ENCODE measurements at places on chromosomes 4 and X.

- DNase-seq, result no peak
These were observed 82.2 kb downstream of the PSAPL1 start for GRCh38 chr4:7352486-7352885.

DNA sequence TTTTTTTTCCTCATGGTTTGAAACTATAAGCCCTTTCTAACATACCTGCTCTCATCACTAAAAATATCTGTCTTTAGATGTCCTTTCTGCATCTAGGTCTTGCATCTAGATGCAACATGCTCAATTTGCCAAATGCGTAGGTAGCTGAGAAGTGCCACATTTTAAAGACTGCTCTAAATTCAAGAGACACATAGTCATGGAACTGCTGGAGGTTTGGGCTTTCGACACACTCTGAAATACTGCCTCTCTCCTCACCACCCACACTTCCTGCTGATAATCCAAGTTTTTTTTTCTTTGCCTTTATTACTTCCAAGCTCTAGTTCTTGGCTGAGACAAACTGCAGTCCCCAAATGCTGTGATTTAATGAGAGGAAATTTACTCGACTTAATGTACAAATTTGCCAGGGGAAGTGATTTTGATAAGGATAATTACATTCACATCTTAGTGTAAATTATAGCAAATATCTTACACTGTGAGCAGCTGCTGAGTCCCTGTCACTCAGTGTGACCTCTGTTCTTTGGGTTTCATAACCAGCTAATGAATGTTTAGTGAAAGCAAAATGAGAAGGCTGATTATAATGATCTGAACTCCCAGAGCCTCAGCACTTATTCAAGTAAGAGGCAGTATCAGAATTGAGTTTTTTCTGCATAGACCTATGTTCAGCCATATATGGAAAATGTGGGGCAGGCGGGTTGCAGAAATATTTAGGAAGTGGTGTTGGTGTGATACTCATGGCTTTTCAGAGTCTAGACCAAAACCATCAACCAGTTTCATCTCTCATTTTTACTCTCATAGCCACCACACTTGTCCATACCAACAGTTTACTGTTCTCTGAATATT lies 31.3 kb downstream of the DRD5 start:
- DNase-seq, result no peak

DNA sequence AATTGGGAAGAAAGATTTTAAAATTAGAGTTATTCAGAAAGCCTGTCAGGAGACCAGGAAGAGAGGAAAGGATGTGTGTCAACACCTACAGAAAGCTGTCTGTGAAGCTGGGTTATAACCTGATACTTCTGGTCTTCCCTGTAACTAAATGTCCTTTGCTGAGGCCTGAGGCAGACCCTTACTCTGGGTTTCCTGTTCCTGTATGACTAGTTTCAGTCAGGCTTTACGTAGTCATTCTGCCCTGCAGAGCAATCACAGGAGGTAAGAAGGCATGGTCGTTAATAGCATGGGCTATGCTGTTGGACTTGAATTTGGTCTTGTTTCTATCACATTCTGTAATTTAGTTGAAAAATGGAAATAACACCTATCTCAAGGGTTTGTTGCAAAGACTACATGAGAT lies 110.5 kb upstream of the IGFBP7 start:
- DNase-seq, result no peak

DNA sequence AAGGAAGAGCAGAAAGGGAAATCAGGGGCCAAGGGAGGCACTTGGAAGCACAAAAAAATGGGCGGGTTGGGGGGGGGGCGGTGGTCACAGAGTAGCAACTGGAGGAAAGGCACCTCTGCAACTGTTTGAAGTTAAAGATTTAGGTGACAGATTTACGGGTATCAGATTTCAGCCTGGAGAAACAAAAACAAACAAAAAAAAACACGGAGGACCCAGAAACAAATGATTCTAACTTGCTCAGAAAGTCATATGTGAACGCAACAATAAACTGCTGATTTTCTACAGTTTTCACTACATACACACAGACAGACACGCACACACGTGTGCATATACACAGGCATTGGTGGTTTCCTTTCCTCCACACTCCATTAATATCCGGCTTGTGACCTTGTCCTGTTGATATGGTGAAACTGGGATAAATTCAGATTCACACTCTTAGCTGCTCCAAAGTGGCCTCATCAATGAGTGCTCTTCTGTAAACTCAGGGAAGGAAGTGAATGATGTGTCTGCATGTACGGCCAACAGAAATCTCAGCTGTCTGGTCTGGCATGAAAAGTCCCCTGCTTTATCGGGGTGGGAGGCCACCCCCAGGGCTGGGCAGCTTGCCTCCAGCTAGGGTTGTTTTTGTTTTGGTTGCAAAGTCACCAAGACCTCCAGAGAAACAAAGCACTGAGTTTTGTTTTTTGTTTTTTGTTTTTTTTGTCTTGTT lies 54.3 kb downstream of the CHST7 start:
- peak; percentile 29 for DNase-seq

DNA sequence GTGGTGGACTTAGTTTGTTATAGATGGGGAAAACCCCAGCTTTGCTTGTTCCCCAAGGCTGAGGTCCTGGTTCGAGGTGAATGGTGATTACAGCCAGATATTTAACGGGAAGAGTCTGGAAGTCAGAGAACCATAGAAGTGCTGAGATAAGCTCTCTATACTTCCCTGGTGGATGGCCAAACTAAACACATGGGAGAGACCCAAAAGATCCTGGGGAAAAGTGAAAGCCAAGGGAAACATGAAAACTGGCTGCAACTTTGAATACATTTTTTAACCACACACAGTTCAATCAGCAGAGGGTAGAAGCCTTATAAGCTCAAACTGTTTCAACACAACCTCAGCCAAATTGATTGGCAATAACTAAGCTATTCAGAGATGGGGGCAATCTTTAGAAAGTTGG lies 29.3 kb upstream of the SRPX start:
- no peak for DNase-seq

GRCh38 chrX:37755025-37755424 lies 24.8 kb upstream of the CYBB start:
- DNase-seq, result no peak

- peak; percentile 70 for DNase-seq
These were observed 36.7 kb upstream of the SORCS2 start for GRCh38 chr4:7155590-7156071.

GRCh38 chrX:108399418-108400165 lies 38.6 kb downstream of the COL4A6 start:
- DNase-seq, result no peak

DNA sequence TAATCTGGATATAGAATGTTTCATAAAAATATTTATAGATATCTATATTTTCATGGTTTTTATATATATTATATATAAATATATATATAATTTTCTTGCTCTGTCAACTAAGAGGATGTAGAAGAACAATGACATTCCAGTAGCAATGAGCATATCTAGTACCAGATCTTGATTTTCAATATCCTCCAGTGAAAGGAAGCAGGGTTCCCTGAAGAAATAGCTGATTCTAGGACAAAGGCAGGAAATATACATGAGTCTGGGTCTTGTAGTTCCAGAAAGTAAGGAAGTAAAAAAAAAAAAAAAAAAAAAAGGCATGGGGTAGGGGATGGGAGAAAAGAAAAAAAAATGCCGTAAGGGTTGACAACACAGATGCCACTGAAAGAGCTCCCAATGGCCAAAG lies 241.4 kb downstream of the RASL11B start:
- no peak for DNase-seq

GRCh38 chr4:82652062-82652461 lies 90.3 kb upstream of the TMEM150C start:
- DNase-seq, result no peak

DNA sequence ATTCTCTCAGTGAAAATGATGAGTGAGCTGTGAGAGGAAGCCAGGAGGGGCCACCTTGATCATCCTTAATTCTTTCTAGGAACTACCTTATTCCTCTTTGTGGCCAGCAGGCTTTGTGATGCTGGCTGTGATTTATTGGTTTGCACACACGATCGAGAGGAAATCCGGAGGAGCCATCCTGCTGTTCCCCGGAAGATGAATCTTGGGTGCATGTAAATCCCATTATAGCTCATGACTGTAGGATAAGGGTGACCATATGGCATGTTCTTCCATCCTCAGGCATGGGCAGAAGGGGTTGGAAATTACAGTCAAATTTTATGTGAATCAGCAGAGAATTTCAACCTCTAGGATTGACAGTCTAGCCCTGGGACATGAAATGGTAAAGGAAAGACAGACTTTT lies 254.5 kb downstream of the UNC5C start:
- DNase-seq, result no peak

DNA sequence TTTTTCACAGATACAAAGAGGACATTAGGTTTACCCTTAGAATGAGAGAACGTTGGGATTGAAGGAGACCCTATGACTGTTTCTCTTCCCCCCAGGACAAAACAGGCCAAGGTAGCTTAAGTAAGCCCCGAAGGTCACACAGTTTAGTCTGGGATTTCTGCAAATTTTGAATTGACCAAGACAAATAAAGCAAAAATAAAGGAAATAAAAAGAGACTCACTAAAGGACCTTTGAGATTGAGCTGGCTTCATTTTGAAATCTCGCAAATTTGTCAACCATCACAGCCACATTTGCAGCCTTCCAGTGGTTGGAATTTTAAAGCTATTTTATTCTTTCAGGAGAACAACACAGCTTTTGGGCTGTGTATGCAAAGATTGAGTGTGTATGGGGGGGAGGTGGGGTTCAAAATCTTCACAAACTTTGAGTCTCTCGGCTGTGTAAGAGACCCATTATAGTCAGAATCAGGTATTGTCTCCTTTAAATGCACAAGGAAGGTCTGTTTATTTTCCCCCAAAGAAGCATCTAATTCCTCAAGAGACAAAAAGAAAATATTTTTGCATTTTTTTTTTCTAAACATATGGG lies 4.2 kb downstream of the TMSB4X start:
- no peak for DNase-seq

GRCh38 chr4:186167605-186168004 lies 23.8 kb upstream of the CYP4V2 start:
- DNase-seq, result no peak

- DNase-seq, result no peak
These were observed 52.6 kb downstream of the RNF150 start for GRCh38 chr4:141080668-141081067.

GRCh38 chrX:43728966-43729365 lies 72.9 kb downstream of the MAOA start:
- no peak for DNase-seq

- DNase-seq, result peak; percentile 61
These were observed 190.8 kb upstream of the NUDT6 start for GRCh38 chr4:123113155-123113554.

DNA sequence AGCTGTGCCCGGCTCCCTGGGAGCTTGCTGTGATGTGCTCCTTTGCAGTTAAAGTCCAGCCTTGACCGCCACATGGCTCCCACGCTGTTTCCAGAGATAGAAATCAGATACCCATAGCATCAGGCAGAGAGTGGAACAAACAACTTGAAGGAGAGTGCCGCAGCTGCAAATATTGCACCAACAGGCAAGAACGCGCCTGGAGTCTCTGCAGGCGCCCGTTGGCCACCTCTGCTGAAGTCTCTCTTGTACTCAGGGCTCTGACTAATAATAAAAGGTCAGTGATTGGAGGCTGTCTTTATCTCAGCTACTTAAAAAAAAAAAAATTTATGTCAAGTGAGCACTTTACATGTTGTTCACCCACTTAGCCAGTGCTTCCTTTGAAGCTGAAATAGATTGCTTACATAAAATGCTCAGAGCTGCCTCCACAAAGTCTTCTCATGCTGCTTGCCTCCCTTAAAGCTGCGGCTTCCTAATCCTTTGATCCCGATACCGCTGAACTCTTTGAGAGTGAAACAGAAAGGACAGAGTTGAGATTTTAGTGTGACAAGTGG lies 30.9 kb upstream of the TENM3 start:
- no peak for DNase-seq

DNA sequence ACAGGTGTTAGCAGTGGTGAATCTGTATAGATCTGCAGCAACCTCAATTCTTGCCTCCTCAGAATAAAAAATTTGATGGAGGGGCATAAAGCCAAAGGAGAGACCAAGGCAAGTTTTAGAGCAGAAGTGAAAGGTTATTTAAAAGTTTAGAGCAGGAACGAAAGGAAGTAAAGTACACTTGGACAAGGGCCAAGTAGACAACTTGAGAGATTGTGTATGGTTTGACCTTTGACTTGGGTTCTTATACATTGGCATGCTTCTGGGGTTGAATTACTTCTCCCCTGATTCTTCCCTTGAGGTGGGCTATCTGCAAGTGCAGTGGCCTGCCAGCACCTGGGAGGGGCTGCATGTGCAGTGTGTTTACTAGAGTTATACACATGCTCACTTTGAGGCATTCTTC lies 278.8 kb upstream of the NDST3 start:
- DNase-seq, result no peak

GRCh38 chr4:129532573-129532972 lies 436.6 kb downstream of the C4orf33 start:
- no peak for DNase-seq

DNA sequence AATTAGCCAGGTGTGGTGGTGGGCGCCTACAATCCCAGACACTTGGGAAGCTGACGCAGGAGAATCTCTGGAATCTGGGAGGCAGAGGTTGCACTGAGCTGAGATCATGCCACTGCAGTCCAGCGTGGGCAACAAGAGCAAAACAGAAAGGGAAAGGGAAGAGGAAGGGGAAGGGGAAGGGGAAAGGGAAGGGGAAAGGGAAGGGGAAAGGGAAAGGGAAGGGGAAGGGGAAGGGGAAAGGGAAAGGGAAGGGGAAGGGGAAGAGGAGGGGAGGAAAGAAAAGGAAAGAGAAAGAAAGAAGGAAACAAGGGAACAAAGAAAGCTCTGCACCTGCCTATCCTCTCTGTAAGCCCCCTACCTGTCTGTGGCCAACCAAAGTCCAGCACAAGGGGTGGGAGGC lies 35.2 kb downstream of the FAM53A start:
- DNase-seq, result no peak

DNA sequence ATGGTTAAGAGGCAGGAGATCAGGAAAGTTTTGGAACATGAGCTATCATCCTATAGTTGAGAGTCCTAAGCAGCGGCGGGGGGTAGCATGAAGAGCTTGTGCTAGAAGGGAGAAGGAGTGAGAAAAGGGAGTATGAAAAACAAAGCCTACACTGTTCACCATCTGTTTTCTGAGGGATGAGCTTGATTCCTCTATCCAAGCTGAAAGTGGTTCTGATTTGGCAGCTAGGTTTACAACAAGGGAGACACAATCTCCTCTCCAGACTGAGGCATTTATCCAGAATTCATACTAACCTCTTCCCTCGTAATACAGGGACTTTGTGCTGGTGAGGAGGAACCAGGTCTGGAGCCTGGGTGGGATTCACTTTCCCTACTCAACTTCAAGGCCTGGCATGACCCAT lies 23.5 kb downstream of the TSC22D3 start:
- DNase-seq, result no peak

GRCh38 chr4:2482693-2483092 lies 13.8 kb downstream of the RNF4 start:
- no peak for DNase-seq

DNA sequence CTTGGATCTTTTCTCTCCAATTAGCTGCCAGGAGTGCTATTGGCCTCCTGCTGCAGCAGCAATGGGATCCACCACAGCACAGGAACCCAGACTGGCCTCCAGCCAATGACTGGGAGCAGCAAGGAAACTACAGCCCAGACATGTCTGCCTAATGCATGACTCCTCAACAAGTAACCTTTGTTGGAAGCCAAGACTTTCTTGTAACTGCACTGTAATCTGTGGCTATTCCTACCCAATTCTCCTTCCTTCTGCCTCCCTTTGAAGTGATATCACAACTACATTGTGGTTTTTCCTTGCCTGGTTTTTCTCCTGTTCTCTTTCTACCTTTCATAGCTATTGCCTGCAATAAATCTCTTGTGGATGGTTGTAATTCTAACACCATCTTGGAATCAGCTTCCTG lies 39.8 kb downstream of the SNCA start:
- no peak for DNase-seq

- DNase-seq, result no peak
These were observed at the start of gene P2RY10 for GRCh38 chrX:78945186-78945912. TSS of gene P2RY10 (plus strand) at chrX:78945391. CDS start at chrX:78960521, 15,130 bp downstream.

GRCh38 chr4:122591196-122591595 lies 29.7 kb downstream of the IL21 start:
- no peak for DNase-seq

All from hindlimb muscle (tissue), 1 donor.